Inflammatory macrophage treated with lipopolysaccharide for 4 hours (primary cell): ENCODE measurements at places on chromosomes 3 and 15.

DNA sequence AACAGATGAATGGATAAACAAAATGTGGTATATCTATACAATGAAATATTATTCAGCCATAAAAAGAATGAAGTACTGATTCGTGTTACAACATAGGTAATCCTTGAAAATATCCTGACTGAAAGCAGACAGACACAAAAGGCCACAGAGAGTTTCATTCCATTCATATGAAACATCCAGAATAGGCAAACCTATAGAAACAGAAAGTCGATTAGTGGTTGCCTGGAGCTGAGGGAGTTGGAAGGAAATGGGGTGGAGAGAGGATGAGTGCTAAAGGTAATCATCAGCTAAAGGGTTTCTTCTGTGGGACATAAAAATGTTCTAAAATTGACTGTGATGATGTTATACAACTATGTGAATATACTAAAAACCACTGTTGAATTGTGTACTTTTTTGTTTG, 22.9 kb downstream of the FOXP1 start:
- DNase-seq = no peak

GRCh38 chr3:33358172-33358781, 81.0 kb downstream of the FBXL2 start:
- DNase-seq = no peak

- DNase-seq = no peak
Measured at GRCh38 chr3:158911586-158911985, 109.7 kb downstream of the MFSD1 start.

DNA sequence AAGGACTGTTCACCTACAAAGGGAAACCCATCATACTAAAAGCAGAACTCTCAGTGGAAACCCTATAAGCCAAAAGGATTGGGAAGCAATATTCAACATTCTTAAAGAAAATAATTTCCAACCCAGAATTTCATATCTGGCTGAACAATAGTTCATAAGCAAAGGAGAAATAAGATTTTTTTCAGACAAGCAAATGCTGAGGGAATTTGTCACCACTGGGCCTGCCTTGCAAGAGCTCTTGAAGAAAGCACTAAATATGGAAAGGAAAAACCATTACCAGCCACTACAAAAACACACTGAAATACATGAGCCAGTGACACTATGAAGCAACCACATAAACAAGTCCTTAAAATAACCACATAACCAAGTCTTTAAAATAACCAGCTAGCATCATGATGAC, 28.9 kb upstream of the DCBLD2 start:
- DNase-seq = no peak

- DNase-seq = no peak
Measured at GRCh38 chr3:12392101-12392878, 92.0 kb upstream of the TSEN2 start.

DNA sequence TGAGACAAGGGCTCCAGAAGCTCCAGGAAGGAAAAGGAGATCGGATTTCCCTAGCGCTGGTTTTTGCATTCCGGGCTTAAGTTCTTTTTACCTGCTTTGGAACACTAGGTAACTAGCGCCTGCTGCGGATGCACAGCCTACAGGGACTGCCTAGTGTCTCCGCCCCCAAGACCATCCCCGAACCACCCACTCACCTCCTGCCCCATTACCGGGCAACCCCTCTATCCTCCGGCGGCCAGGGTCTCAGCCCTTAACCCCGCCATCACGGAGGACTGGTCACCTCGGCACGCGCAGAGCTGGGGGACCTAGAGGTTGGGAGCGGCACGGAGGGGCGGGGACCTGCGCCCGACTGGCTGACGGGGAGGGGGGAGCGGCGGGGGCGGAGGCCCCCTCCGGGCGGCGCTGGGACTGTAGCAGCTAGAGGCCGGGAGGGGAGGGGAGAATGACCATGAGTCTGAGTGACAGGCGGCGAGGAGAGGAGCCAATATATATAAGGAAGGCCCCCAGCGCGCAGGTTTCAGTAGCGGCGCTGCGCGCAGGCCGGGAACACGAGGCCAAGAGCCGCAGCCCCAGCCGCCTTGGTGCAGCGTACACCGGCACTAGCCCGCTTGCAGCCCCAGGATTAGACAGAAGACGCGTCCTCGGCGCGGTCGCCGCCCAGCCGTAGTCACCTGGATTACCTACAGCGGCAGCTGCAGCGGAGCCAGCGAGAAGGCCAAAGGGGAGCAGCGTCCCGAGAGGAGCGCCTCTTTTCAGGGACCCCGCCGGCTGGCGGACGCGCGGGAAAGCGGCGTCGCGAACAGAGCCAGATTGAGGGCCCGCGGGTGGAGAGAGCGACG, at the start of gene DLL4:
Gene DLL4, plus strand, starts transcription at position 520 of the 839 bp plus-strand sequence. CDS start 329 bp downstream, outside the sequence.
- DNase-seq = peak; percentile 30

- no peak for DNase-seq
Measured at GRCh38 chr15:69664572-69665571, 212.3 kb downstream of the RPLP1 start.

GRCh38 chr3:49007068-49007770, at the start of gene WDR6:
WDR6 (plus strand) TSS chr3:49007391; CDS start chr3:49007432, 41 bp downstream.
- DNase-seq = peak; percentile 88

- DNase-seq = no peak
Measured at GRCh38 chr3:128879991-128880390, 571 bp downstream of the ACAD9 start.
